ENCODE measurements at places on chromosomes 1 and 21.

DNA sequence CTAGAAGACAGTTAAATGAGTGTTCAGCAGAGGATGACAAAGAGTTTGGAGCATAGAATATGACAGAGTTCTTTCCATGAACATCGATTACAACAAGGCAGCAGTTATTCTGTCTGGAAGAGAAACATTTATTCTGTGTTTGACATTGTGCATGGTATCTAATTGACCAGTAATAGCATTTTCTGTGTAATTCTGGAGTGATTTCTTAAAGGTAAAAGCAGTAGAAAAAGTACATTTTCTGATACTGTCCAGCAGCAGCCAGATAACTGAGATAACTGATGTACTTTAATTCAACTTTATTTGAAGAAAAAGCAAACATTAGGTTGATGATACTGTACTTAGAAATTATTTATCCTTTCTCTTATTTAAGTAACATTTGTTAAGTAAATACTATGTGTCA is 497.1 kb downstream of the AGBL4 start:
- no peak for DNase-seq

DNA sequence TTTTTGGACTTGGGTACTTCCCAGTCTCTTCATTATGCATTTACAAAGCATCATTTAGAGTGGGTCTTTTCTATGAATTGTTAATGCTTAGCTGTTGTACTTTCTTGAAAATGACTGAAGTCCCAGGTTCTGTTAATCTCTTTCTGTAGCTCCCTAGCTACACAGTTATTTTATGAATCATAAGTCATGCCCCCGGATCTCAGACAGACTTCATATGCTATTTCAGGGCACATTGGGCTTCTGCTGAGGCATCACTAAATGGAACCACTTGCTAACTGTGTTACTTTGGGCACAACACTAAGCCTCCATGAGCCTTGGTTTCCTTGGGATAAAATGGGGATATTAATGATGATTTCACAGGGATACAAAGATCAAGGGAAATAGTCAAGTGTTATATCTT is 55.5 kb upstream of the RBM15 start:
- no peak for DNase-seq

GRCh38 chr21:41684381-41685245 is 82.2 kb downstream of the RIPK4 start:
- DNase-seq = no peak

DNA sequence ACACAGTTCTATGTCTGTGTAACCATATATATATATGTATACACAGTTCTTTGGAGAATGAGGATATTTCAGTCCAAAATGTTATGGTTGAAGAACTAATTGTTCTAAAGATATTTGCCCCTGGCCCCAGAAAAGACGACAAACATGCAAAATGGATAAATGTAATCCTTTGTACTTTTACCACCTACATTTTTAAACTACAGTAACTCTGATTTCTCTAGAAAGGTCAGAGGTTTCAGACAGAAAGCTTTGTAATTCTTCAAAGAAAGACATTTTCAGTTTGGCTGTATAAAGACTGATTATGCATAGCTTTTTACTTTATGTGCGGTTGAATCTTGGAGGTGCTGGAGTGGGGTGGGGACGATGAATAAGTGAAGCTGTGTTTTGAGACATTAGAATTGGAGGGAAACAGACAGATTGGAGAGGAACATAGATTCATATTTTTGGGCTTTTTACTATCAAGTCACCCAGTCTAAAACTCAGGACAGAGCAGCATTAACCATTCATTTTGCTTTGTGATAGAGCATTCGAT is 16.6 kb downstream of the NFIA start:
- DNase-seq = no peak

DNA sequence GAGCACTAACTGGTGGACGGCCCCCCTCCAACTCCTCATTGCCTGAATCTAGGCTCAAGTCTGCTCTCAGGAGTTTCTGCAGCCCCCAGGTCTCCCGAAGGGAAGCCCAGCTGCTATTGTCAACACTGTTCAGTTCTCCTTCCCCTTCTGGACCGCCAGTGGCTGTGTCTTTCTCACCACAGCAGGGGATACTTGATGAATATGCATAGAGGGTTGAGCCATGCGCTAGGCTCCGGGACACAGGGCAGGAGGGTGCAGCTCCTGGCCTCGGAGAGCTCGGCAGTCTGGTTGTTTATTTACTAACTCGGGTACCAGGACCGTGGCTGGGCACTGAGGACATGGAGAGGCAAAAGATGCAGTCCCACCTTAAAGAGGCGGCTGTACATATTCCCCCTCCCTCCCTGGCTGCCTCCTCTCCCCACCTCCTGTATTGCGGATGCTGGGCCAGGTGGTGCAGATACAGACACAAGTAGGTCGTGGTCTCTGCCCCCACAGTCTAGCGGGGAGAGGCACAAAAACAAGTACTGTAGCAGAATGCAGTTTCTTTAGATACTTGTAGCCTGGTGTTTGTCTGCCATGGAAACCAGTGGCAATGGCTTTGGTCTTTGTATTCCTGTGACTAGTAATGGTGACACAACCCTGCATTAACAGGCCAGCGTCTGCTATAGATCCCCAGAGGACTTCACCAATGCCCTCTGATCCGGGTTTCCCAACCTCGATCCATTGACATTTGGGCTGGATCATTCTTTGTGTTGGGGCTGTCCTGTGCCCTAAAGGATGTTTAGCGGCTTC is 26.2 kb downstream of the ARHGEF10L start:
- DNase-seq = no peak

- DNase-seq = no peak
Measured at GRCh38 chr1:177953549-177953948, 16.3 kb downstream of the SEC16B start.

GRCh38 chr1:4091996-4092395 is 191.9 kb upstream of the C1orf174 start:
- DNase-seq = no peak

DNA sequence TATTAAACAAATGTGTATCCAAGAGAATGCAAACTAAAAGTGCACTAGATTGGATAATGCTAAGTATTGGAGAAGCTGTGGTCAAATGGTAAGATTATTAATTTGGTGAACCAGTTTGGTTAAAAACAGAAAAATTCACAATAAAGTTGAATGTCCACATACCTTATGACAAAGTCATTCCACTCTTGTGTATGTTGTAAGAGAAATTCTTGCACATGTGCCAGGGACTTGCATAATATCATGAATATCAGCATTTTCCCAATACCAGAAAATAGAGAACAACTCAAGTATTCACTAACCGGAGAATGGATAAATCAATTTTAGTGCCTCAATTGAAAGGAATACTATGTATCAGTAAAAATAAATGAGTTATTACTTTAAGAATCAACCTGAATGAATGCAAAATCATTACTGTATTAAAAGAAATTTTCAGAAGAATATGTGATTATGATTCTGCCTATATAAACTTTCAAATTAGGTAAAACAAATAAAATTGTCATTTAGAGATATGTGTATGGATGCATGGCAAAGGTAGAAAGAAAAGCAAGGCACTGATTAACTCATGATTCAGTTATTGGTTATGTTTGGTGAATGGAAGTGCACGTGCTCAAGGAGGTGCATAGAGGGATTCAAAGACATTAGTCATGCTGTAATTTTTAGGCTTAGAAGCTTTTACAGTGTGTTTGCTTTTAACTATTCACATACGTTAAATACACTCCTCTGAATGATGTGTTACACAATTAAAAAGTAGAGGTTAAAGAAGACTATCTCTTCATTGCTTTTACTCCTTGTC is 217.4 kb upstream of the KCNK2 start:
- DNase-seq = no peak

GRCh38 chr1:31377364-31377863 is 4.5 kb upstream of the FABP3 start:
- DNase-seq = no peak

GRCh38 chr1:93384656-93385055 is 38.9 kb downstream of the DR1 start:
- DNase-seq = no peak

- no peak for DNase-seq
Measured at GRCh38 chr21:28590026-28590425, 402.7 kb downstream of the LTN1 start.

GRCh38 chr1:186550832-186551231 is 89.9 kb upstream of the PDC start:
- DNase-seq = no peak

- DNase-seq = no peak
Measured at GRCh38 chr1:50822035-50822776, 137.9 kb downstream of the FAF1 start.

Measured in WERI-Rb-1 (cell line).